Trophoblast cell (in vitro differentiated cells and primary cell): ENCODE measurements at places on chromosomes 3 and 15.

DNA sequence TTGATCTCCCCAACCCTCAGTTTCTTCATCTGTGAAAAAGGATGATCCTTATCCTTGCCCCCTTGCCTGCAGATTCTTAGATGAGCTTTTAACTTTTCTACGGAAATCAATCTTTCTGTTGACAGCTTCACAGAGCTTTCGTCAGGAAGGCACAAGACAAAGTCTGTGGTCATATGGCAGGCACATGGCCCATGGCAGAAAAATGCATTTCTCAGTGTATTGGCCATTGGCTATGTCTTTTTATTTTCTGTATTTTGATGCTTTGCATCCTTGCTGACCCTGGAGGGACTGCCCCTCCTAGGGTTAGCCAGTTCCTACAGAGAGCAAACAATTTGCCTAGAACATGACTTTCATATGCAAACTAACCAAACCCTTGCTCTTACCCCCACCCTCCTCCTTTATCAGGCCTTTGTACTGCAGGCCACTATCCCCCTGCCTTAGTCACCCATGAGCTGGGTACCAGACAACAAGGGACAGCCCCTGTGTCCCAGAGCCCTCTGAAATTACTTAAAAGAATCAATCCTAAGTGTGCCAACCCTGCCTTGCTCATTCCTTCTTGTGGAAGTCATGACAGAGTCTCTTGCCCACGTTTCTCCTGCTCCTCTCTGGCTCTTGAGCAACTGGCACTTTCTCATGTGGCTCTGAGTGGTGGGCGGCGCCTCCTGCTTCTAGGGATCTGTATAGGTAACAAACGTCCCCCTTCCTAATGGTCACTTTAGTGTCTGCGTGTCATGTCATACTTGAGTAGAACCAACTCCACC is 24.1 kb upstream of the NOX5 start:
- H3K4me3 ChIP-seq, result no peak overlapping the region
- H3K27me3 ChIP-seq, result no peaks in the 10 kb centered on the region
- no peak for DNase-seq
- H3K4me1 ChIP-seq, result no peaks in the 10 kb centered on the region
- no peaks in the 10 kb centered on the region for H3K36me3 ChIP-seq

DNA sequence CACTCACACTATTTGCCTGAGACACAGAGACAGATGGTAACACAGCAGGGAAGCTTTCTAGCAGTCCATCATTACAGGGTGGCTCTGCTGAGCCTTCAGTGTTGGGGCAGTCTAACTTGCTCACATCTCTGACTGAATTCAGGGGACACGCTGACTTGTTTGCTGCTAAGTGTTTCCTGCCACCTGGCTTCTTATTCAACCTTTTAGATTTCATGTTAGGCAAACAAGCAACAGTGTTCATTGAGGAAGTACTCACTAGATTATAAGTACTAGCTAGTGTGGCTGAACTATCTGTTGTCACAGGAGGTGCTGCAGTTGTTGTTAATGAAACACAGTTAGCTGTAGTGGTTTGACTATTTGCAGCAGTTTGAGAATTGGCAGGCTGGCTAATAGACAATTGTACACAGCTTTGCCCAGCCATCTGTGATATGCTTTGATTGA is 37.3 kb downstream of the USF3 start:
- H3K4me3 ChIP-seq, result no peak overlapping the region
- H3K4me1 ChIP-seq, result no peaks in the 10 kb centered on the region
- H3K36me3 ChIP-seq, result peaks cover 7% of the 10 kb centered on the region

- no peak overlapping the region for H3K4me3 ChIP-seq
- H3K4me1 ChIP-seq, result peaks cover 5% of the 10 kb centered on the region
- H3K36me3 ChIP-seq, result peaks cover 9% of the 10 kb centered on the region
- no peak overlapping the region for H3K27ac ChIP-seq
- DNase-seq, result peak; percentile 18
These were observed 36.4 kb downstream of the WWTR1 start for GRCh38 chr3:149621218-149622005.

GRCh38 chr3:69683082-69683806 is 56.0 kb upstream of the MITF start:
- H3K36me3 ChIP-seq, result no peaks in the 10 kb centered on the region
- H3K4me3 ChIP-seq, result no peak overlapping the region
- no peak overlapping the region for H3K27ac ChIP-seq

GRCh38 chr15:29134641-29135308 is 134.8 kb downstream of the NSMCE3 start:
- peaks cover 3% of the 10 kb centered on the region for H3K4me1 ChIP-seq
- no peak for DNase-seq
- no peak overlapping the region for H3K27ac ChIP-seq
- no peaks in the 10 kb centered on the region for H3K27me3 ChIP-seq
- H3K4me3 ChIP-seq, result no peak overlapping the region

DNA sequence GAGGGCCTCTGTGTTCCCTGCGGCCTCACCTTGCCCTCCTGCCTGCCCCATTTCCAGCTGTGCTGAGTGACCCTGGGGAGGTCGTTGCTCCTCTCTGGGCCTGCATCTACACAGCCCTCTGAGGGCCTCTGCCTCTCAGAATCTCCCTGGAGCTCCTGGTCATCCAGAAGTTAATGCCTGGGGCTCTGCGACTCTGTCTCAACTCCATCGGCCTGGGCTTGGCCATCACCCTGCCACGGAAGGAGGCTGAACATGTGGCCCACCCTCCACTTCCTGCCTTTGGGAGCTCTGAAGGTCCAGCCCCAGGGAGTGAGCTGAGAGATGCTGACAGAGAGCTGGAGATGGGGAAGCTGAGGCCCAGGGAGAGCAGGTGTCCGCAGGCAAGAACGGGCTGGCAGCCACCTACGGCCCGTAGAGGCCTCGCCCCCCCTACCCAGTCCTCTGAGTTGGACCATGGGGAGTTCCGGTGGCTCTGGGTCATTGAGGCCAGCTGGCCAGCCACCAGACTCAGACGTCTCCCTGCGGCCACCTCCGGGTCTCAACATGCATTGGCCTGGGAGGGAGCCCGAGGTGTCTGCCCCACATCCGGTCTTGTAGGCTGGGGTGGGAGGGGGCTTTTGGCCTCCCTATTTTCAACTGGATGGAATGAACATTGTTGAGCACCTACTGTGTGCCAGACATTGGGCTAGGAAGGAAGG is 34.2 kb downstream of the GRIP2 start:
- H3K36me3 ChIP-seq, result no peaks in the 10 kb centered on the region
- no peaks in the 10 kb centered on the region for H3K27me3 ChIP-seq
- H3K27ac ChIP-seq, result no peak overlapping the region
- H3K4me1 ChIP-seq, result no peaks in the 10 kb centered on the region
- no peak overlapping the region for H3K4me3 ChIP-seq
- DNase-seq, result no peak

DNA sequence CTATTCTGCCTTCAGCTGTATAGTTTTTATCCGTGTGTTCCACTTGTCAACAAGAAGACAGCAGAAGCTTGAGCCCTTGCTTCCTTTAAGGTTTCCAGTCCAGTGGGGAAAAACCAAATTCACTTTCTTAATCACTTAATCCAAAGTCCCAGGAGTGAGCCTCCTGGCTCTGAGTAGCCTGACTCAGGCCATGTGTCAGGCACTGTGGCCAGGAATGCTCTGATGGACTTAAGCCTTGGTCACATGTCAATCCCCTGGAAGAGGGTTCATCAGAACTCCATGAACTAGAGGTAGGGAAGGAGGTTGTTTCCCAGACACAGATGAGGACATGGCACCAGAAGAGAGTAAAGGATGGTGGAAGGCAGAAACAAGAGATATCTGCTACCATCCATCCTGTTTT is 8.8 kb downstream of the VIPR1 start:
- peaks cover 6% of the 10 kb centered on the region for H3K4me1 ChIP-seq
- H3K27ac ChIP-seq, result no peak overlapping the region
- no peaks in the 10 kb centered on the region for H3K36me3 ChIP-seq

DNA sequence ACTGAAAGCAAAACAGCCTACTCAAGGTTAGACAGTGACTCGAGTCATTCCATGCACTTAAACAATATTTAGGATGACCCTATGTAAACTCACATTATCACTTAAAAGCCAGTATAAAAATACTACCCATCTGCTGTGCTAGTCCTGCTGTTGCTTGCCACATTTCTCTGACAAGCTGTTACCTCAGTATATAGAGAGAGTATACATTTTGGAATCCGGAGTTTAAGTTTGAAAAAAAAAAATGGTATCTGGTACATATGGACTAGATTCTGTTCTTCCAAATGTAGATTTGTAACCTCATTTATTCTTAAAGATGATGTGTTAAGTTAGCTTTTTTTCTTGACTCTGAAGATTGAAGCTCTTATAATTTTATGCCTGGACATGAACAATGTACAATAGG is 503.8 kb upstream of the TPRG1 start:
- no peak overlapping the region for H3K27ac ChIP-seq
- no peaks in the 10 kb centered on the region for H3K27me3 ChIP-seq
- H3K4me3 ChIP-seq, result no peak overlapping the region
- H3K36me3 ChIP-seq, result no peaks in the 10 kb centered on the region
- DNase-seq, result no peak

DNA sequence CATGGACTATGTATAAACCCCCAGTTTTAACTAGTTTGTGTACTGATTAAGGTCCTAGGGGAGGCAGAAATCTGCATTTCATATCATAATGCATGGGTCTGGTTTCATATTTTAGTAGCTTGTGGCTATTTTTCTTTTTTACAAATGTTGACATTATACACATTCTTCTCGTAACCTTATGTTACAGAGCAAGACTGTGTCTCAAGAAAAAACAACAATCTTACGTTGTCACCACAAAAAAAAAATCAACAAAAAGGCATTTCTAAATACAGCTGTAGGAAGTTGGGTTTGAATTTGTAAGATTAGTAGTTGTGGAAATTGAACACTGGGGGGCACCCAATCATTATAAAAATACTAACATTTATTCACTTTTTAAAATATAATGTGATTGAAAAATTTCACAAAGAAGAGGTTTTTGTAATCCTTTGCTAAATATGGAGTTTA is 17.9 kb downstream of the SERP1 start:
- no peaks in the 10 kb centered on the region for H3K27me3 ChIP-seq
- peak; percentile 8 for DNase-seq
- no peaks in the 10 kb centered on the region for H3K4me1 ChIP-seq
- no peaks in the 10 kb centered on the region for H3K36me3 ChIP-seq
- no peak overlapping the region for H3K4me3 ChIP-seq
- no peak overlapping the region for H3K27ac ChIP-seq

DNA sequence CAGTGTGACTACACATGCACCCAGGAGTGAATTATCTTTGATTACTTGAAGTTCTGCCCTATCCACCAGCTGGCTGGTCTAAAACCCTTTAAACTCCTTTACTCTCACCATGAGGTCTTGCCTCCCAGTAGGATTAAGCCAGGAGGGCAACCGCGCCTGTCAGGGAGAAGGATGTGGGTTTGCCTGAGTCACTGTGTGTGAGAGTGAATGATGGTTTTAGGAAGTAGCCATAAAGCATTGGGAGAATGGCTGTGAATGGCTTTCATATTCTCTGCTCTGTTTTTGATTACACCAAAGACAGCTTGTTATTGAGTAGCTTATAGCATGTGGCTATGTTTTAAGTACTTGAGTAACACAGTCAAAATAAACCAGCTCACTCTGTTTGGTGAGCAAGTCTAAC is 637.7 kb upstream of the TBL1XR1 start:
- DNase-seq, result peak; percentile 49
- no peaks in the 10 kb centered on the region for H3K36me3 ChIP-seq
- H3K27ac ChIP-seq, result no peak overlapping the region
- H3K4me3 ChIP-seq, result no peak overlapping the region
- H3K4me1 ChIP-seq, result peaks cover 2% of the 10 kb centered on the region

DNA sequence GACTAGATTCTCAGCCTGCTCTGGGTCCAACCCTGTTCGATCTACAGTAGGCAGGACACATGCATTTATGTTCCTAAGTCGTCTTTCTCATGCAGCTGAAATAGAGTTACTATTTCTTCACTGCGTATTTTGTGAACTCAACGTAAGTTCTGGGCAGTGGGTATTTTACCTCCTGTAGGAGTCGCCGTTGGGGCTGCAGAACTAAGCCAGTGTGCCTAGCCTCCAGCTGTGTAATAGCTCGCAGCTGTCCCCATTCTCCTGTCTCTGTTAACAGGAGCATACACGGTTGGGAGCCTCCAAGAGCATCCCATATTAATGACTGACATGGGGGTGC is 58.4 kb upstream of the HRH1 start:
- H3K36me3 ChIP-seq, result no peaks in the 10 kb centered on the region
- H3K4me1 ChIP-seq, result peaks cover 9% of the 10 kb centered on the region
- H3K27me3 ChIP-seq, result no peaks in the 10 kb centered on the region
- DNase-seq, result no peak
- no peak overlapping the region for H3K27ac ChIP-seq

DNA sequence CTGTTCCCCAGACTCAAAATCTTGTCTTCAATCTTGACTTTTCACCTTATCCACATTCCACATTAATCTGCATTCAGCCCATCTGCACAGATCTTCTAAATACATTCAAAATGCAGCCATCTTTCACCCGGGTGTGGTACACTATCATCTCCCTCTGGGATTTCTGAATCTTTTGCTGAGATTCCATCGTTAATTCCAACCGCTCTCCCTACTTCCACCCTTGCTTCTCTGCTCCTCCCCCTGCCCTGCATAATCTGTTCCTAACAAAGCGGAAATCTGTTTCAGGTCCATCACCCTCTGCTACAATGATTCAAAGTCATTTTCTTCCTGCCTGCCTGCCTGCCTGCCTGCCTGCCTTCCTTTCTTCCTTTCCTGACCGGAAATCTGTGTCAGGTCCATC is 7.9 kb upstream of the GOLGA8B start:
- no peaks in the 10 kb centered on the region for H3K36me3 ChIP-seq
- no peaks in the 10 kb centered on the region for H3K4me1 ChIP-seq
- H3K4me3 ChIP-seq, result no peak overlapping the region
- H3K27ac ChIP-seq, result no peak overlapping the region

- peak overlapping the region; percentile 90 for H3K4me3 ChIP-seq
- H3K4me1 ChIP-seq, result no peaks in the 10 kb centered on the region
- no peaks in the 10 kb centered on the region for H3K27me3 ChIP-seq
- H3K36me3 ChIP-seq, result no peaks in the 10 kb centered on the region
These were observed 767 bp downstream of the WDR48 start for GRCh38 chr3:39052583-39052982.

GRCh38 chr3:135034291-135034768 is 239.3 kb downstream of the EPHB1 start:
- no peak for DNase-seq
- H3K4me3 ChIP-seq, result no peak overlapping the region

DNA sequence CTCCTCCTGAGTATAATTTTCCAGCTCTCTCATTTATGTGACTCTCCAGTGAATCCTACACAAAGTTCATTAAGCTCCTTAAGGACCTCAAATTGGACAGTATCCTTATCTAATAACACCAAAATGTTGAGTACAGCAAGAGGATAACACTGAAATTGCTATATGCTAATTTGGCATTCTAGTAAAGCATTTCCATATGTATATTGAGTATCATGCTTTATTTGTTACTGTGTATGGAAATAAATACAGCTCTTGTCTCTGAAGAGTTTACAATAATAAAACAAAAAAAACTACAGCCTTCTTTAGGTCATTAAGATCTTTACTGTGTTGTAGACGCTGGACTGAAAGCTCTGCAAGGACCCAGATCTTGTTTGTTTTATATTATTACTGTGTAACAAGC is 1341.3 kb downstream of the ROBO1 start:
- no peaks in the 10 kb centered on the region for H3K36me3 ChIP-seq
- H3K4me3 ChIP-seq, result no peak overlapping the region
- H3K27me3 ChIP-seq, result no peaks in the 10 kb centered on the region
- H3K4me1 ChIP-seq, result no peaks in the 10 kb centered on the region
- no peak for DNase-seq
- no peak overlapping the region for H3K27ac ChIP-seq

- DNase-seq, result no peak
- H3K36me3 ChIP-seq, result no peaks in the 10 kb centered on the region
- no peak overlapping the region for H3K27ac ChIP-seq
These were observed 70.4 kb downstream of the HES1 start for GRCh38 chr3:194206320-194206719.
